LHCN-M2 (cell line): ENCODE measurements at places on chromosomes 5 and 9. TPM values are rescaled to one million over a fixed set of nuclear protein-coding genes. Genes with fewer than 3 reads are reported as not detected.

DNA sequence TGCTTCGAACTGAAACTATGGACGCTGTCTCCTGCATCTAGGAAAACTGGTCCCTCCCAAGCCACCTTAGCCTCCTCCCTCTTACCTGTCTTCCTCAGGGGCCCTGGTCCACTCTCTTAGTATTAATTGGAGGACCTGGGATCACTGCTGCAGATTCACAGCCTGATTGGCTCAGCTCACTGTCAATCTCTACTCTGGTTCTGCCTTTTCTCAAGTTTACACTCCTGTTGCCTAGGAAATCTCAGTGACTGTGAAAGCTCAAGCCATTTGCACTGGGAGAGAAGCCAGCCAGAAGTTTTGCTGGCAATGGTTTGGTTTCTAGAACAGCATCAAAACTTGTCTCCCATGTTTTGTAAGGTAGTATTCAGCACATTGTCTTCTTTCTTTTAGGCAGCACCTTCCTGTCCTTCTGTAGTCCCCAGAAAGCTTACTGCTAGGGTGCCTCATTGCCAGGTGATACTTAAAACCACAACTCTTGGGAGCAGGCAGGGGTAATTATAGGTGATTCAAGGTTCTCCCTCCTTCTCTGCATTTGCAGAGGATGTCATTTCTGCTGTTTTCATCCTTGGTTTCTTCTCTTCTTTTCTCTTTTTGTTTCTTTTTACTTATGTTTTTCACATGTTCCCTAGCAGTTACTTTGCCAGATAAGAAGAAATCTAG is at the start of gene CAPSL:
TSS of gene CAPSL (minus strand) at position 55 of the 660 bp plus-strand sequence. CDS start 17,502 bp downstream, outside the sequence.
- DNase-seq, result peak; percentile 47

DNA sequence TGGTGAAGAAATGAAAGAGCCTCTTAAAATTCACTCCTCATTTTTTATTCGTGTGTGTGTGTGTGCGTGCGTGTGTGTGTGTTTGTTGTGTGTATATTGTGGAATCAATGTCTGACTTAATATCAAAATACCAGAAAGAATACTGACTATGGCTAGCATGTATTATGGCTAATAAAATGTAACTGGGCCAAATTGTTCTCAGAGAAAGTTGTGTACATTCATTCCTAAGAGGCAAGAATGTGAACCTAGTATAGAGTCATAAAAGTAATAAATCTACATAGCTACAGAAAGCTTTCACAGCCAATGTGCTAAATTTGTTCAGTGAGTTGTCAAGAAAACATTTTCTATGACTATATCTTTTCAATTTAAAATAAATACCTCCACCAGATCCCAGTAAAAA is 211.5 kb downstream of the EBF1 start:
- no peak for DNase-seq

DNA sequence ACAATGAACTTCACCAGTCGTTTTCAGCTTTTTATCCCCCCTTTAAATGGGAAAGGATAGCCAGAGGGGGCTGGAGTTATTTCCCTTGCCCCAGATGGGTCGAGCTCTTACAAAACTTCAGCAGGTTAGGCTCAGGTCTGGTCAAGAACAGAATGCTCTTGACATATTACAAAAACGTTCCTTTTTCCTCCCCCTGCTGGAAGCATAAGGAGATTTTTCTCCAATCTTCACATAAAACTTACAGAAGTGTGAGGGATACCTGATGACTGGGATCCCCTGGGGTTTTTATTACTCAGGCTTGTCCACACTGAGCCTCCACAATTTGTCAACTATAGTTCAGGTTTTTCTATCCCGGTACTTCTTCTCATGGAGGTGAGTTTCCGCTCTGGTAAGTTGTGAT is 60.8 kb downstream of the CSF2 start:
- DNase-seq, result peak; percentile 46

GRCh38 chr5:1156754-1157460 is 44.5 kb upstream of the SLC6A19 start:
- DNase-seq, result no peak

DNA sequence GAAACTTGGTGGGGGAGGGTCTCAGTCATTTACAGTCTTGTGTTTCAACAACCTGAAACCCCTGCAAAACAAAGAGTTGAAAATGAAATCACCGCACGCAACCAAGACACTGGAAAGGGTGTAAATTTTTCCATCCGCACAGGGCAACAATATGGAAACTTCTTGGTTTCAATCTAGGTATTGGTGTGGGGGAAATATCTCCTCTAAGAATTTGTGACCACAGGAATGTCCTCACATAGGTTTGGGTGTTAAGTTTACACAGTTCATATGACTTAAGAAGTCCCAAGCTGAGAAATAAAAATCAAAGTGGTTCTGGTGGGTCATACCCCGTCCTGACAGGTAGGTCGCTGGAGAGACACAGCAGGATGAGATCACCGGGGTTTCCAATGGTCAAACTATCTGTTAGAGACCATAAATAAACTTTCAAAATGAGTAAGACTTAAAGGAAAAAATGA is 51.9 kb upstream of the PIP5K1B start:
- DNase-seq, result no peak

DNA sequence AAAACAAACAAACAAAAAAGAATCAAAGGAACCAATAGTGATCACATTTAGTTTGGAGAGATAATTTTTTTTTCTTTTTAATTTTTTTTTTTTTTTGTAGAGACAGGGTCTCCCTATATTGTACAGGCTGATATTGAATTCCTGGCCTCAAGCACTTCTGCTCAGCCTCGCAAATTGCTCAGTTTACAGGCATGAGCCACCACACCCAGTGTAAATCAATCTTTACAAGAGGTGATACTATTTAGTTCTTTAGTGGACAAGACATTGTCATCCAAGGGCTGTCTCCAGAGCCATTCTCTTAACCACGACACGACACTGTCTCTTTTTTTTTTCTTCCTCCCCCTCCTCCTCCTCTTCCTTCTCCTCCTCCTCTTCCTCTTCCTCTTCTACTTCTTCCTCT is 29.6 kb downstream of the ERAP2 start:
- DNase-seq, result no peak

The SPINK13 gene
- total RNA-seq, result not detected in 2 replicates

The PCDHB3 gene
- total RNA-seq, result 2.0 and 2.4 TPM in 2 replicates

The PTGES gene
- 0.34 and 0.64 TPM in 2 replicates for total RNA-seq

The POC5 gene
- total RNA-seq, result 19.7 and 22.4 TPM in 2 replicates
